HCT116 (cell line): ENCODE measurements at places on chromosomes 4 and X. TPM values are rescaled to one million over a fixed set of nuclear protein-coding genes. Genes with fewer than 3 reads are reported as not detected.

Gene TTC29
- not detected for total RNA-seq

Gene BBS12
- total RNA-seq = 2.1 TPM

Gene PCYT1B
- total RNA-seq = not detected

Gene STK26
- 30.5 TPM for total RNA-seq

Gene XAGE1B
- not detected for total RNA-seq

Gene CDX4
- not detected for total RNA-seq

GRCh38 chr4:74370912-74371311 lies 6.0 kb downstream of the EREG start:
- peak; percentile 70 for DNase-seq
- H3K27ac ChIP-seq = peak overlapping the region; percentile 94
- H3K36me3 ChIP-seq = peaks cover 8% of the 10 kb centered on the region; the same call in 1 of the 2 replicates
- H3K4me1 ChIP-seq = peaks cover 83% of the 10 kb centered on the region
- H3K27me3 ChIP-seq = no peaks in the 10 kb centered on the region
- H3K4me3 ChIP-seq = peak overlapping the region; percentile 8; the same call in 1 of the 2 replicates

DNA sequence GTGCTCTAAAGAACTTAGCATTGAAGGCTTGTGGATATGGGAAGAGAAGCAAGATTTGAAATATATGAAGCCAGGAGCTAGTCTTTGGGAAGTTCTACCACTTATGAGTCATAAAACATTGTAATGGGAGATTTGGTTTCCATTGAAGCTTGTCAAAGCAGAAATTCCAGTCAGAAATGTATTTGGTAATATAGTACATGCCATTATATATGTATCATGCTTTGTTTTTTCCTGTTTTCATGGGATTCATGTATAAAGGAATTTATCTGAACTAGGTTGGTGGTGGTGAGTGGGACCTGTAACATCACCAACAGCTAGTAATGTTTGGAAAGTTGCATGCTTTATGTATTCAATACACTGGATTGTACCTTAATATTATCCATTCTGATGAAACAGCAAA lies 14.6 kb upstream of the DCAF8L2 start:
- H3K36me3 ChIP-seq = no peaks in the 10 kb centered on the region
- no peak for DNase-seq
- no peaks in the 10 kb centered on the region for H3K27me3 ChIP-seq
- no peak overlapping the region for H3K4me3 ChIP-seq

- no peaks in the 10 kb centered on the region for H3K4me1 ChIP-seq
- no peaks in the 10 kb centered on the region for H3K27me3 ChIP-seq
- no peaks in the 10 kb centered on the region for H3K36me3 ChIP-seq
- H3K4me3 ChIP-seq = no peak overlapping the region
- no peak for DNase-seq
These were observed 56.4 kb upstream of the HHIP start for GRCh38 chr4:144589512-144589911.

GRCh38 chrX:111822191-111822590 lies 53.8 kb upstream of the TRPC5OS start:
- no peaks in the 10 kb centered on the region for H3K27me3 ChIP-seq
- no peak overlapping the region for H3K27ac ChIP-seq
- no peak overlapping the region for H3K4me3 ChIP-seq
- no peaks in the 10 kb centered on the region for H3K4me1 ChIP-seq
- no peaks in the 10 kb centered on the region for H3K36me3 ChIP-seq
- DNase-seq = no peak

DNA sequence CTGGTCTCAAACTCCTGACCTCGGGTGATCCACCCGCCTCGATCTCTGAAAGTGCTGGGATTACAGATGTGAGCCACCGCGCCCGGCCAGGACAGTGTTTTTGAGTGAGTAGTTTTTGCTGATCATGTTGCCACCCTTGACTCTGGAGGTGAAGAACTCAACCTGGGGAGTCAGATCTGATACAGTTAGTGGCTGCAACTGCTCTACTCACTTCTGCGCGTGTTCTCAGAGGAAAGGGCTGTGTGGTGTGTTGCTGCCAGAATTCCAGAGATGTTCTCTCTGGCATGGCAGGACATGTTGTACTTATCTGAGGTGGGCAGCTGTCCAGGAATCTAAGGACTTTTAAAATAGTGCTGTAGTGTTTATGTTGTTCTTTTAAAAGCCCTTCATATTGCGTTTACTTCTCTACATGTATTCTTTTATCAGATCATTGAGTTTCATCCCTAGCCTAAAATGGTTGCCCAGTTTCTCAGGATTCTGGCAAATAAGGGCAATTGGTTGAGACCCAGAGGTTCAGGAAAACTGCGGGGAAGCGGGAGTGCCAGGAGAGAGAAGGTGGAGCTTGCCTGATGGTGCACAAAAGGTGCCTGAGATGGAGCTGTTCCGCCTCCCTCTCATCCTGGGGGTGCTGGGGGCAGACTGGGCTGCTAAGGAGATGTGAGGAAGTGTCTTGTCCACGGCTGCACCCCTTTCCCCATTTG lies 97.7 kb downstream of the ARHGAP10 start:
- no peak overlapping the region for H3K27ac ChIP-seq
- no peaks in the 10 kb centered on the region for H3K36me3 ChIP-seq
- peaks cover 38% of the 10 kb centered on the region for H3K4me1 ChIP-seq
- DNase-seq = no peak
- H3K4me3 ChIP-seq = no peak overlapping the region
- no peaks in the 10 kb centered on the region for H3K27me3 ChIP-seq

DNA sequence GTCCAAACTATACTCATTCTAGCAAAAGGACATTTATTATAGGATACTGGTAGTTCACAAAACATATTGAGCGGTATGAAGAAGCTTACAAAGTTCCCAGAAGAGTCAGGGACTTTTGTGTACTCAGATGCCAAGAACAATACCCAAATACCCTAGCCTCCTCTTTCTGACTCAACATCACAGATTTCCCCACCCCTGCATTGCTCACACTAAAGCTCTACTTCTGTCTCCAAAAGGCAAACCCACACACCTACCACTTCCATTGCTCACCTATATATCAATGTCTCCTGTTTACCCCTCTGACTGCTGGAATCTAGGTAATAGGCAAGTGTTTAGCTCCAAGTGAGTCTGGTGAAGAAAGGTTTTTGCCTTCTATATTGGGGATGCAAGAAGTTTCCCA lies 100.7 kb upstream of the HCCS start:
- H3K27me3 ChIP-seq = no peaks in the 10 kb centered on the region
- no peak overlapping the region for H3K4me3 ChIP-seq

- no peak overlapping the region for H3K27ac ChIP-seq
- H3K36me3 ChIP-seq = no peaks in the 10 kb centered on the region; the same call in 1 of the 2 replicates
- no peak overlapping the region for H3K4me3 ChIP-seq
- H3K27me3 ChIP-seq = no peaks in the 10 kb centered on the region
- no peak for DNase-seq
- H3K4me1 ChIP-seq = 0 out of 2 replicates have a peak, but pooled peaks cover 2% of the 10 kb centered on the region
These were observed 9.4 kb downstream of the UVSSA start for GRCh38 chr4:1356181-1356998.

DNA sequence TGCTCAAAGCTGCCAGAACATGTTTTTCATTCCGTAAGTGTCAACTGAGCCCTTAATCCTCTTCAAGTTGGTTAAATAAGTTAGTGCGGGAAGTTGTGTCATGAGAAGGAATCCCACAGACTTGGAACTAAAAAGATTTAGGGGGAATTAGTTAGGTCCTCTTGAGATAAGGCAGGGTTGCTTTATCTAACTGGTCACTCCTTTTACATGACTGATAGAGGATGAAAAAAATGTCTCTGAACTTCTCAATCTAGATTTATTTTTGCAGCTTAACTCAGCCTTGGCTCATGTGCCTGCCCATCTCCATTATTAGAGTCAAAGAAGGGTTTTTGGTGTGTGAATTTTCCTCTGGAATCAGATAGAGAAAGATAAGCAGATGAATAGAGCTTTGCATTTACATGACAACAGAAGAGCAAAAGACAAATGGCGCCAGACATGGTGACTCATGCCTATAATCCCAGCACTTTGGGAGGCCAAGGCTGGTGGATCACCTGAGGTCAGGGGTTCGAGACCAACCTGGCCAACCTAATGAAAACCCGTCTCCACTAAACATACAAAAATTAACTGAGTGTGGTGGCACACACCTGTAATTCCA lies 882.9 kb downstream of the RPA4 start:
- H3K27me3 ChIP-seq = no peaks in the 10 kb centered on the region
- no peak overlapping the region for H3K4me3 ChIP-seq
- H3K36me3 ChIP-seq = no peaks in the 10 kb centered on the region
- no peak for DNase-seq
- H3K27ac ChIP-seq = no peak overlapping the region
- H3K4me1 ChIP-seq = no peaks in the 10 kb centered on the region

GRCh38 chrX:45850775-45851433 lies 650.2 kb upstream of the DIPK2B start:
- DNase-seq = no peak
- H3K27me3 ChIP-seq = no peaks in the 10 kb centered on the region
- peak overlapping the region; percentile 81 for H3K4me3 ChIP-seq
- peaks cover 14% of the 10 kb centered on the region for H3K4me1 ChIP-seq
- H3K27ac ChIP-seq = peak overlapping the region; percentile 87
- H3K36me3 ChIP-seq = peaks cover 7% of the 10 kb centered on the region

DNA sequence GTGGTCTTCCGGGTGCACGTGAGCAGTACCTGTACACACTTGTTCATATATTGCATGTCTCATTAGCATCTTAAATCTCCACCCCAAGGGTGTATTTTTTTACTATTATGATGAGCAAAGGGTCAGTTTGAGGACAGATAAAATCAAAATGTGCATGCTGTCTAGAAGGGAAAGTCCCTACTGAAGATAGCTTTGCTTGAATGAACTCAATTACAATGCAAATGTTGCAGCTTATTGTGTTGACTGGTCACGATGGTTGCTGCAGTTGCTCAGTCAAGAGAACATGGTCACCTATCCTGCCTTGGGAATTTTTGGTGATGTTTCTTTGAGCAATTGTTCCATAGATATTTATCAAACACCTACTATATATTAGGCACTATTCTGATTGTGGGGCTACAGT lies 103.8 kb upstream of the MID1IP1 start:
- H3K27ac ChIP-seq = no peak overlapping the region
- no peaks in the 10 kb centered on the region for H3K4me1 ChIP-seq
- H3K4me3 ChIP-seq = no peak overlapping the region
- H3K27me3 ChIP-seq = no peaks in the 10 kb centered on the region

DNA sequence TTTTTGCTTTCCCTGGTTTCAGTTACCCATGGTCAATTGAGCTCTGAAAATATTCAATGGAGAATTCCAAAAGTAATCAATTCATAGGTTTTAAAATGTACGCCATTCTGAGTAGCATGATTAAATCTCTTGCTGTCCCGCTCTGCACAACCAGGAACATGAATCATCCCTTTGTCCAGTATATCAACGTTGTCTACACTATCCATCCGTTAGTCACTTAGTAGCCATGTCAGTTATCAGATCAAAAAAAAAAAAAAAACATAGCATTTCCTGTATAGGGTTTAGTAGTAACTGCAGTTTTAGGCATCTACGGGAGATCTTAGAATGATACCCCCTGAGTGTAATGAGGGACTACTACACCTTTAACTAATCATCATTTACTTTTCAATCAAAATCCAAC lies 15.1 kb downstream of the LAMP2 start:
- DNase-seq = no peak
- no peak overlapping the region for H3K27ac ChIP-seq
- H3K4me1 ChIP-seq = no peaks in the 10 kb centered on the region
- no peaks in the 10 kb centered on the region for H3K36me3 ChIP-seq

DNA sequence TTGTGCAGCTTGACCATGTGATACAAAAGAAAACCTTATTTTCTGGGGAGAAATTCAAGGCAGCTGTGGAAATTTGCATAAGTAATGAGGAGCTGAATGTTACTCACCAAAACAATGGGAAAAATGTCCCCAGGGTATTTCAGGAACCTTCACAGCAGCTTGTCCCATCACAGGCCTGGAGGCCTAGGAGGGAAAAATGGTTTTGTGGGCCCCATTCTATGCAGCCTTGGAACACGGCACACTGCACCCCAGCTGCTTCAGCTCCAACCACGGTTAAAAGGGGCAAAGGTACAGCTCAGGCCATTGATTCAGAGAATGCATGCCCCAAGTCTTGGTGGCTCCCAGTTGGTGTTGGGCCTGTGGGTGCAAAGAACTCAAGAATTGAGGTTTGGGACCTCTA lies 216.1 kb downstream of the MAGEE1 start:
- DNase-seq = no peak
- H3K27ac ChIP-seq = no peak overlapping the region
- no peaks in the 10 kb centered on the region for H3K4me1 ChIP-seq
- H3K4me3 ChIP-seq = no peak overlapping the region
